Dermis microvascular lymphatic vessel endothelial cell (primary cell): ENCODE measurements at places on chromosomes 1 and 21.

DNA sequence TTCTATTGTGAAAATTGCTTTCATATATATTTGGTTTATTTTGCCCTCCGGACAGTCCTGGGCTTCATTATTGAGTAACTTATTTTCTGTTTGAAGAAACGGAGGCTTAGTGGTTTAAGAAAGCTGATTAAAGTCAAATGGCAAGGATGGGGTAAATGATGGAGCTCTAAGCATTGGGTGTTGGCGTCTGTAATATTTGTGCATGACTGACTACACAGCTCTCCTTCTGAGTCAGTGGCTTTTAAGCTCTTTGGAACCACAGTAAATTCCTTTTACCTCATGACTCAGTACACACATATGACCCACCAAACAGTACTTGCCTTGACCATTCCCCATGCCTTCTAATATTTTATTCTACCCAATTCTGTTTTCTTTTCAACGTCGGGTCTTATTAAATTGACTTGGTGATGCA lies 21.0 kb downstream of the B3GALT5 start:
- DNase-seq = no peak

GRCh38 chr1:233326319-233326718 lies 1.2 kb upstream of the MAP3K21 start:
- DNase-seq = no peak

GRCh38 chr1:36523230-36523495 lies 40.5 kb upstream of the CSF3R start:
- no peak for DNase-seq

DNA sequence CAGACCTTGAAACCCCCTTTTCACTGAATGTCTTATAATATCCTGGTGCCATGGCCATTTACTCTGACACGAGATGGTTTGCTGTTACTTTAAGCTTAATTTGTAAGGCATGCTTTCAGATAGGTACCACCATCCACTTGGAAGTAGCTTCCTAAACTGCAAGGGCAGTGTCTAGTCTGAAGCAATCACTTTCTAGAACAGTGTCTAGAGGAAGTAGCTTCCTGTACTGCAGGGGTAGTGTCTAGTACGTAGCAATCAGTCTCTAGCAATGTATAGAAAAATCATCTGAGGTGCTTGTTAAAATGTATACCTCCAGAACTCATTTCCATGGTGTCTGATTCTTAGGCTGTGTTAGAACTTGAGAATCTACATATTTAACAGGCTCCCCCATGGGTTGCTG lies 42.5 kb downstream of the ZBTB40 start:
- DNase-seq = no peak

GRCh38 chr1:44361478-44361877 lies 6.4 kb upstream of the ERI3 start:
- DNase-seq = no peak
